ENCODE measurements at places on chromosomes 6 and 20.

DNA sequence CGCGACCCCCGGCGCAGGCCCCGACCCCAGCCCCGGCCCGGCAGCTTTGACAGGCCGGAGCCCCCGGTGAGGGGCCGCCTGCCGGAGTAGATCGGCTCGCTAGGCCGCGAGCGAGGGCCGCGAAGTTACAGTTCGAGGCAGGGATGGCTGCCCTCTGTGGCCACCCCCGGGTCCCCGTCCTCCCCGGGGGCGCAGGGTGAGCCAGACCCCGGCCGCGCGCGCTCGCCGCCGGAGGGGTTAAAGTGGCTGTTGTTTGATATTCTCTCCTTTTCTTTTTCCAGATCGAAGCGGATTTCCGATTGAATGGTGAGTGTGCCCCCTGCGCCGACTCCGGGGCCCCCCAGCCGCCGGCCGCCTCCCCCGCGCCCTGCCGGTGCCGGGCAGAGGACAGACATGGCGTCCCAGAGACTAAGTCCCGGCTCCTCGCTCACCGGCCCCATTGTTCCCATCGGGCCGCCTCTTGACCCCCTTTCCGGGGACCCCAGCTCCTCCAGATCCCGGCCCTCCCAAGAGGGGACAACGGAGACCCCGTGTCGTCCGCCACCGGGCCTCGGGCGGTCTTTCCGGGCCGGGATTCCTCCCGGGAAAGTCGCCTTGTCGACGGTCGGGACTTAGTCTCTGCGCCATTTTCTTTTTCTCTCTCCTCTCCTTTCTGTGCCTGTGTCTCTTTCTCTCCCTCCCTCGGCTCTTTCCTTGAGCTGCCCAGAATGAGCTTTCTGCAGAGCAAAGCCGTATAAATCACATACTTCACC, 704 bp downstream of the TOP1 start:
- no peak for DNase-seq

GRCh38 chr20:8213831-8214587, 81.9 kb downstream of the PLCB1 start:
- DNase-seq = no peak

DNA sequence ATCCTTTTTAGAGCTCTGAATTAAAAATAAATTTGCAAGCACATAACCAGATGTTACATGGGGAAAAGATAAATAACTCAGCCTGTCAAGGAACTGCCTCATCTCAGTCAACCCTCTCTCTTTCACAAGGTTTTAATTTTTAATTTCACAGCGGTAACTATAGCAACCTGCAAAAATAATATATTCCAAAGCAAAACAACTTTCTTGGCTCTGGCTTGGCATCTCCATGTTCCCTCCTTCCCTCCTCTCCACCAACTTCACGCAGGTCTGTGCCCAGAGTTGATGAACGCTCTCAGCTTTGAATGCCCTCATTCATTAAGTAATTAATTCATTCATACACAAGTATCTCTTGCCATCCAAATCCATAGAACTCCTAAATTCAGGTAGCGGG, 32.5 kb upstream of the SIRPA start:
- DNase-seq = no peak

DNA sequence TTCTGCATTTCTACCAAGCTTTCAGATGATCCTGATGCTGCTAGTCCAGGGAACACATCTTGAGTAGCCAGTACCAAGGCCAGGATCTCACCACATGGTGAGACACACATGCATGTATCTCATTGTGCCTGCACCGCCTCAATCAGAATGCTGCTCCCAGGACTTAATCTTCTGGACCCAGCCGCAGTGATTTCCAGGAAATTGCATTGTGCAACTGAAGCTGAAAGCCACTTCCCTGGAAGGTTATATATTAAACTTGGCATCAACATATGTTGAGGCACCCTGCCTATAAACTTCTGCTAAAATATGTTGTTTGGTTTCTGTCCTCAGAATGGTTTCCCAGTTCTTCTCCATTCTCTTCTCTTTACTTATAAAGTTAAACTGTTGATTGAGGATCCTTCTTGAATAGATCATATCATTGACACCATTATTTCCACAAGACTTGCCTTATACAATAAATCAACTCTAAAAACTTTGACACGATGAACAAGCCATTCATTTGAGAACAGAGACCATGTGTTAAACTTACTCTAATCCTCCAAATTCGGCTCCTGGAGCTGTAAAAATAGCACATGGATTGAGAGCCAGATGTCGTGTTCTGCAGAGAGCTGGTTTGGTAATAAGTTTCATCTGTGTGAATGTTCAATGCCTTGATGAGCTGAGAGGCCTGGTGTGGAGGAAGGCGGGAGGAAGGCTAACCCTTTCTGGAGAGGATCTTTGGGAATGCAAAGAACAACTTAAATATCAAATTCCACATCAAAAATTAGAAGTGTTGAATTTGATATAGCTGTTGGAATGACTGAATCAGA, 65.0 kb upstream of the PCSK2 start:
- DNase-seq = no peak

- no peak for DNase-seq
Observed at GRCh38 chr6:125173341-125174095, 19.9 kb downstream of the TPD52L1 start.
